ENCODE measurements at places on chromosomes 3 and 15.

DNA sequence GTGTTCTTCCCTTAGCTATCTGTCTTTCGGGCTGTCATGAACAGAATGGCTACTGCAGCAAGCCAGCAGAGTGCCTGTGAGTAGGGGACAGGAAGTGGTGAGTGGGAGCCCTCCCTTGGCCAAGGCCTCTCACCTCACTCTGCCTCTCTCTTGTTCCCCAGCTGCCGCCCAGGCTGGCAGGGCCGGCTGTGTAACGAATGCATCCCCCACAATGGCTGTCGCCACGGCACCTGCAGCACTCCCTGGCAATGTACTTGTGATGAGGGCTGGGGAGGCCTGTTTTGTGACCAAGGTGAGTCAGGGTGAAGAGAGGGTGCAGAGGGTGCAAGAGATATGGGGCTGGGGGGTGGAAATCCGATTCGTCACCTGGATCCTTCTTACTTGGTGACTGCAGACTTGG, 3.0 kb downstream of the DLL4 start:
- no peak for DNase-seq

DNA sequence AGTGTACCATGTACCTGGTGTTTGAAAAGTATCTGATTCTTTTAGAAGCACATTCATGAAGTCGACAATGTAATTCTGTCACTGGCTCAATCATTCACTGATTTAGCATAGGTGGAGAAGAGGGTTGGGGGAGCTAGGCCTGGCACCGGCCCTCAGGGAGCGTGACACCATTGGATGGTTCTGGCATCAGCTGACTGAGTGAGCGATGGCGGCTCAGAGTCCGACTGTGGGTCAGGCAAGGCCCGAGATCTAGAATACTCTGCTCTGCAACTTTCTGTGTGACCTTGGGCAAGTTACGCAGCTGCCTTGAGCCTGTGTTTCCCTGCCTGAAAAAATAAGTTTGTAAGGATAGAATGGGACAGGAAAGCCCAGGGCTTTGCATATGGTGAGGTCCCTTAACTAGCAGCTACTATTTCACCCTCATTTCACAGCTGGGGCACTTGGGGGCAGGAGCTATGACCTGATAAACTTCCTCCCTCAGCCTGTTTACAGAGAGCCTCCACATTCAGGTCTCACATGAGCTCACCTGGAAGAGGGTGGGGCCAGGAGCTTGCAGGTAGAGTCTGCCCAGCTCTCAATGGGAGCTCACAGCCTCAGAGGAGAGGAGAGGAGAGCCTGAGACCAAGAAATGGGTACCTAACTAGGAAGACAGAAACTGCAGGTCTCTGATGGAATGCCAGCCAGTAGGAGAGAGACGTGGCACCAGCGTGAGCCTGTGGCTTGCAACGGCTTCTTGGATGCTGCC, 153.7 kb upstream of the TLE3 start:
- no peak for DNase-seq

- DNase-seq: no peak
Measured at GRCh38 chr15:93070132-93070531, 18.9 kb downstream of the RGMA start.

- DNase-seq: no peak
Measured at GRCh38 chr15:83458381-83458780, 11.2 kb downstream of the SH3GL3 start.

DNA sequence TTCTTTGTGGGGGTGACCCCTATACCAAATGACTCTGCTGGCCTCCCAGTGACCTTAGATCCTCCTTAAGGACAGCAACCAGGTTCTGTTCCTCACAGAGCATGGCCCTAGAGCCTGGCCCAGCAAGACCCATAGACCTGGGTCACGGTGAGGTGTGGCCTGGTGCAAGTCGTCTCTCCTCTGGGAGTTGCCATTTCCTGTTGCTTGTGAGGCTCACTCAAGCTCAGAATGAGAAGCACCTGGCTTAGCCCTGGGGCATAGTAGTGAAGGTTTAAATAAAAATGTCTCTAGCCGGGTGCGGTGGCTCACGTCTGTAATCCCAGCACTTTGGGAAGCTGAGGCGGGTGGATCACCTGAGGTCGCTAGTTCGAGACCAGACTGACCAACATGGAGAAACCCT, 131.3 kb downstream of the SMAD6 start:
- DNase-seq: no peak

GRCh38 chr15:35305946-35306345, 220.9 kb upstream of the NANOGP8 start:
- no peak for DNase-seq

DNA sequence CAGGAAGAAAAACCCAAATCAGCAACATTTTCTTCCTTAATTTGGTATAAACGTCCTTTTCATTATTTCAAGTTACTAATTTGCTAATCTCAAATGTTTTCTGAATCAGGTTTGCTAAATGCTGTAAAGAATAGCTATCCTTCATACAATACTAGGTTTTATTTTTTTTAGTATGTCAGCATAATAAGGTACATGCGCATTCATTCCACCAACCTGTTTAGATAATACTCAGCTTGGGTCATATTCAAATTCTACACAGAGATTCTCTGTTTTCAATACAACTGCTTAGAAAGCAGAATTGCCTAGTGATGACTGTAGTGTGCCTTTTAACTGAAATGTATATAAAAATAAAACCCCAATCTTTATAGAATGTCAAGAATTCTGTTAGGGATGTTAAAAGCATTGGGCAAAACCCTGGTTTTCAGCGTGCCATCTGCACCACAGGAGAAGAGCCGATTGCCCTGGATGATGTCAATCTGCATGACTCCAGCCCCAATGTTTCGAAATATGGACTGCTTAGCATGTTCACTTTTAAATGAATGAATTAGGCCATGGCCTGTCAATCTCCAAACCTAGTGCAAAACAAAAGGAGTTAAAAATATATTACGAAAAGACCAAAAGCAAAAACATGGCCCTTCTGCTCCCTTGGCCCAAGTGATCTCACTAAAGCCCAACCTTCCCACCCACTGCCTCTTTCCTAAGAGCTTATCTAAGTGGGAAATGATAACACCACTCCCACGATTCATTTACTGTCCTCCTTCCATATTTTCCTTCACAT, 107.4 kb downstream of the GLDN start:
- DNase-seq: no peak

GRCh38 chr3:65019443-65020055, 331.7 kb upstream of the ADAMTS9 start:
- no peak for DNase-seq

DNA sequence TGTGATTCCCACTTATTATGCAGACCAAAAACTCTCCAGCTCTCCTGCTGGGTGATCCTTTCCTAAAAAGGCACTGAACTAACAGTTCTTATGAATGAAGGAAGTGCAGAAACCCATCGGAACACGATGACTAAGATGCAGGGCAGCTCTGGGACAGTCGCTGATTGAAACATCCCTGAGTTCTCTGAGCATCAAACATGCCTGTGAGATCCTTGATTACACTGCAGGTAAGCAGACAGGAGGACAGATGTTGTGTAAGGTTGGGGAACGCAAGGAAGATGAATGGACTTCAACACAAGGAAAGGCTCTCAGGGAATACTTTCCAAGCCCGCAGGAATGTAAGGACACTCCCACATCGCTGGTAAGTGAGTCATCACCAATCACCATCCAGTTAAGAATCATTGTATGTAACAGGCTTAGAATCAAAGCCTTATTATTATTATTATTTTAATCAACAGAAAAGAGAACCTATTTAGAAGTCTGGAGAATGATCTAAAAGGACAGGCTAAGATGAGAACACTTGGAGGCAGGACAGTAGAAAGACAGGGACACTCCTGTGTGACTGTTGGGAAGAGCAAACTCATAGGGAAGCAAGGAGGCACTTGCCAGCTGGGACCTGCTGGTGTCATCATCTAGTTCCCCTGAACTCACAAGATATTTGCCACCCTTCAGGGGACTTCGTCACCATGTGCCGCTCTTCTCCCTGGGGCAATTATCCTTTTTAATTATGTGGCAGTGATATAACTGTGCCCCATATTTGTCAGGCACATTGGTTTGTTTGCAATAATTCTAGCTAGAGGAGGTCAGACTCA, 26.0 kb downstream of the TMEM158 start:
- peak; percentile 76 for DNase-seq

DNA sequence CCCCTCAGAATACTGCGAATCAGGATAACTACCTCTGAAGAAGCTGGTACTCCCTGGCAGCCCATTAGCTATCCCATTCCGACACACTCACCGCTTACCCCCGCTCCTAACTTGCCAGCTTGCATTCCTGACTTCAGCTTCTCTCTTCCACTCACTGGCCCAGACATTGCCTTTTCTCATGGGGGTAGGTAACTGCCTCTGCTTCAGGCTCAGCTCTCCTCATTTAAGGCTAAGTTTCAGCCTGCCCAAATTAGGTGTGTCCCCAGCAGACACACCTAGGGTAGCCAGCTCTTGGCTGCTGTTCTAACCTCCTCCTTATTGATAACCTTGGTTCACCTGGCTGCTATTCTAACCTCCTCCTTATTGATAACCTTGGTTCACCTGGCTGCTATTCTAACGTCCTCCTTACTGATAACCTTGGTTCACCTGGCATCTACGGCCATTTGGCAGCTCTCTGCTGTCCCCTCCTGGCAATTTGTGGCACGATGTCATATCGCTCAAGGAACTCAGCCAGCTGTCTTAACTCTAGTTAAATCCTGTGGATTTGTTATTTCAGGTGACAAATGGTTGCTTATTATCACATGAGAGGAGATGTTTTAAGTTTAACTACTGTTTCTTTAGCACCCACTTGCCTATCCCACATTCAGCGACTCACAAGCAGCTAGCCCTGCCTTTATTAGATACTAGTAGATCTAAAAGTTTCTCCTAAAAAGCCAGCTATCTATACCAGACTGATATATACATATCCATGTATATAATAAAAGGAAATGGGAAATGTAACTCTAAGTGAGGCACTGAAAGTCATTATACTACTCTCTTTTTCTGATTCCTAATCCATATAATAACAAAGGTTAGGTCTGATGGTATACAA, 106.5 kb upstream of the ACP3 start:
- no peak for DNase-seq

DNA sequence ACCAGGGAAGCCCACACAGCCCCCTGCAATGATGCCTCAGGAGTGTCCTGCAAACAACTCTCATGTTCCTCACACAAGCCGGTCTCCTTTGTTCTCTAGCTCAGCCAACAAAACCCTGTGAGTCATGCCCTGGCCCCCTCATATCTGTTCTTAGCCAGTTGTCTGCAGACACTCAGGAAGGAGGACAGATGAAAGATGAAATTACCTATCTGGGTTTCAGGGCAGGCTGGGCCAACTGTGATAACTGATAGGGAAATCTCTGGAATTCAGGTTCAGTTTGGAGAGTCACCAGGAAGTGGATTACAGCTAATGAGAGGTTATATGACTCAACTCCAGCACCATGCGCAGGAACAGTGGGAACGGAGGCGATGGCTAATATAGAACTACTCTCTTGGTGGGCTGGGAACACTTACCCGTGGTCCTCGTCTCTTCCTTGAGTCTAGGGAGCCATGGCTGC, 352.0 kb upstream of the ADAMTS9 start:
- DNase-seq: peak; percentile 48

- no peak for DNase-seq
Measured at GRCh38 chr3:73222126-73222525, 160.7 kb downstream of the EBLN2 start.

DNA sequence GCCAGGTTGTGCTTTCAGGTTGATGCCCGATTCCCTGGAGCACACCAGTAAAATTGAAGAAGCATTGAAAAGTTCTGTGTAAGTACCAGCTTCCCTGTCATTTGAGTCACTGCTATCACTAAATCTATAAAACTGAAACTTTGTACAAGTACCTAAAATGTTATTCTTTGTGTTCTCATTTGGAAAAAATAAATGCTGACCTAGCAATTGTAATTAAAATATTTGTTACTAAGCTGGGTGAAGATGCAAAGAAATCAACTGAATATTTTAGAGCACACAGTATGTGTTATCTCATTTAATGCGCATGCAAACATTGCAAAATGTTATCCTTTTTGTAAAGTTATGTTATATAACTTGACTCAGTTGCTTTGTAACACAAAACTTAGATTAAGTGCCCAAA, 733.7 kb downstream of the TBL1XR1 start:
- DNase-seq: no peak

Data from non-pigmented ciliary epithelial cell (primary cell).